Hematopoietic multipotent progenitor cell (in vitro differentiated cells): ENCODE measurements at places on chromosomes 12 and 14. TPM values are rescaled to one million over a fixed set of nuclear protein-coding genes. Genes with fewer than 3 reads are reported as not detected.

The TAS2R31 gene
- 5.1 TPM for total RNA-seq

The AGAP2 gene
- total RNA-seq: 82.9 TPM

The MIP gene
- total RNA-seq: under 0.01 TPM

The BMAL2 gene
- total RNA-seq: 4.0 TPM

The MYRFL gene
- total RNA-seq: not detected

The LMBR1L gene
- 112 TPM for total RNA-seq

The CFAP73 gene
- not detected for total RNA-seq

The SYT1 gene
- 0.81 TPM for total RNA-seq

The CLEC12A gene
- total RNA-seq: 1.6 TPM

The PRB2 gene
- total RNA-seq: not detected

The LRTM2 gene
- under 0.01 TPM for total RNA-seq

The SMARCD1 gene
- 80.5 TPM for total RNA-seq

The IKBIP gene
- 6.2 TPM for total RNA-seq

The ERP27 gene
- total RNA-seq: 1.3 TPM

The E2F7 gene
- total RNA-seq: 0.27 TPM

The ATL1 gene
- 11.0 TPM for total RNA-seq

The LRP1-AS gene
- not detected for total RNA-seq

The WSCD2 gene
- total RNA-seq: 0.27 TPM

The WASHC4 gene
- total RNA-seq: 35.5 TPM

The RTL1 gene
- not detected for total RNA-seq

The DNAAF2 gene
- 13.2 TPM for total RNA-seq

The NID2 gene
- total RNA-seq: 1.1 TPM

The LGR5 gene
- under 0.01 TPM for total RNA-seq

The CLEC4A gene
- 0.27 TPM for total RNA-seq

The METTL1 gene
- total RNA-seq: 8.6 TPM

The PLBD1 gene
- 1.1 TPM for total RNA-seq

The EAPP gene
- total RNA-seq: 35.5 TPM

The CISTR gene
- total RNA-seq: not detected

The FOXN4 gene
- total RNA-seq: under 0.01 TPM

The DEPDC4 gene
- total RNA-seq: 0.27 TPM

The SCFD1 gene
- total RNA-seq: 42.3 TPM

The CCDC184 gene
- total RNA-seq: 0.54 TPM

The PTPN6 gene
- 403 TPM for total RNA-seq

The DPY19L2 gene
- 15.9 TPM for total RNA-seq

The FGD6 gene
- 0.27 TPM for total RNA-seq

The GPR68 gene
- 0.81 TPM for total RNA-seq

The DDN gene
- total RNA-seq: 0.81 TPM
